ENCODE measurements at places on chromosomes 11 and 22. TPM values are rescaled to one million over a fixed set of nuclear protein-coding genes. Genes with fewer than 3 reads are reported as not detected.

NXPE1 gene
- not detected for total RNA-seq

MS4A6E gene
- not detected for total RNA-seq

KCNJ1 gene
- total RNA-seq = not detected

TRPM5 gene
- not detected for total RNA-seq

OR6A2 gene
- not detected for total RNA-seq

CLDN5 gene
- not detected for total RNA-seq

SLC17A6 gene
- not detected for total RNA-seq

MISFA gene
- total RNA-seq = 2.1 TPM

SLC43A1 gene
- 2.6 TPM for total RNA-seq

FOLR2 gene
- not detected for total RNA-seq

ROBO4 gene
- total RNA-seq = not detected

OR5B21 gene
- total RNA-seq = not detected

MRGPRX4 gene
- total RNA-seq = not detected

GVQW3 gene
- total RNA-seq = 0.88 TPM

KDM4E gene
- not detected for total RNA-seq

MAPK8IP2 gene
- total RNA-seq = 3.4 TPM

RHOG gene
- 97.3 TPM for total RNA-seq

PRG3 gene
- total RNA-seq = not detected

SESN3 gene
- 0.07 TPM for total RNA-seq

APOA1 gene
- total RNA-seq = 0.13 TPM

CNGA4 gene
- total RNA-seq = 0.06 TPM

SCN3B gene
- 0.14 TPM for total RNA-seq

CPT1A gene
- total RNA-seq = 30.6 TPM

MAPK8IP1 gene
- total RNA-seq = 6.0 TPM

BBOX1 gene
- 0.08 TPM for total RNA-seq

PIWIL4 gene
- 0.22 TPM for total RNA-seq

FGF4 gene
- total RNA-seq = not detected

HORMAD2 gene
- total RNA-seq = not detected

C11orf65 gene
- total RNA-seq = 0.21 TPM

KRTAP5-2 gene
- total RNA-seq = not detected

CDC42EP1 gene
- total RNA-seq = 31.0 TPM

E2F8 gene
- 5.6 TPM for total RNA-seq

ZNF280A gene
- total RNA-seq = 3.0 TPM

DSCAML1 gene
- total RNA-seq = 0.16 TPM

TLCD5 gene
- 6.1 TPM for total RNA-seq

MOGAT2 gene
- total RNA-seq = not detected

MYBPC3 gene
- 0.07 TPM for total RNA-seq

SH3BP1 gene
- total RNA-seq = 2.0 TPM

NLRP10 gene
- not detected for total RNA-seq

SLC22A8 gene
- total RNA-seq = not detected

RAG1 gene
- total RNA-seq = 0.25 TPM

All from A549 treated with Hydrocortisone at 1 μM for 4 hours (cell line).